ENCODE measurements at places on chromosomes 13 and 19. TPM values are rescaled to one million over a fixed set of nuclear protein-coding genes. Genes with fewer than 3 reads are reported as not detected.
A peak's percentile ranks its signal among the peaks of the same experiment; 100 is the strongest.

The GGN gene
- total RNA-seq = 3.3 TPM

The TPM4 gene
- total RNA-seq = 695 TPM

The SMIM44 gene
- total RNA-seq = not detected

The SIAH3 gene
- not detected for total RNA-seq

The TEX29 gene
- 1.8 TPM for total RNA-seq

The MAB21L1 gene
- 0.36 TPM for total RNA-seq

The LHB gene
- not detected for total RNA-seq

The SBSN gene
- not detected for total RNA-seq

The OR10H3 gene
- total RNA-seq = not detected

The DAND5 gene
- not detected for total RNA-seq

The ASPDH gene
- not detected for total RNA-seq

The CPB2 gene
- not detected for total RNA-seq

The ZBTB32 gene
- not detected for total RNA-seq

The GSX1 gene
- not detected for total RNA-seq

The PLA2G4C gene
- 19.8 TPM for total RNA-seq

The KLK14 gene
- 0.57 TPM for total RNA-seq

- DNase-seq = no peak
These were observed 71.0 kb downstream of the RASL11A start for GRCh38 chr13:27341616-27342015.

GRCh38 chr13:74794147-74794546 lies 659.9 kb upstream of the KLF12 start:
- DNase-seq = no peak

GRCh38 chr13:105904034-105904742 lies 631.3 kb downstream of the EFNB2 start:
- DNase-seq = no peak

DNA sequence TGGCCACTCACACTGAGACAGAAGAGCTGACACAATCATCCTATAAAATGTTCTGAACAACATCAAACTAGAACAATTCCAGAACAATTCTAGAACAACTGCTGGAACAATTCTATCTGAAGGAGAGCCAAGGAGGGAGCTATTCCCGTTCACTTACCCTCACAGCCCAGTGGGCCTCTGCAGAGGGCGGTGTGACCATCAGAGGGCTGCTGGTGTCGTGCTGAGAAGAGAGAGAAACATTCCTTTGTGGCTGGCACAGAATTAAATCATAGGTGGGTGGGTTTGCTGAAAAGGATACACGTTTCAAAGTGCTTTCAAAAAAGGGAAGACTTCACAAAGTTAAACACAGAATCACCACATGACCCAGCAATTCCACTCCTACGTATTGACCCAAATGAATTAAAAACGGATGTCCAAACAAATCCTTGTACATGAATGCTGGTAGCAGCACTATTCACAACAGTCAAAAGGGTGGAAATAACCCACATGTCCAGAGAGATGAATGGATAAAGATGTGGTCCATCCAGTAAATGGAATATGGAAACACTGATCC lies 34.9 kb downstream of the EPS15L1 start:
- DNase-seq = no peak

GRCh38 chr19:30890033-30890432 lies 459.2 kb downstream of the TSHZ3 start:
- DNase-seq = no peak

GRCh38 chr13:50080911-50081678 lies 65.9 kb downstream of the KCNRG start:
- DNase-seq = peak; percentile 73

DNA sequence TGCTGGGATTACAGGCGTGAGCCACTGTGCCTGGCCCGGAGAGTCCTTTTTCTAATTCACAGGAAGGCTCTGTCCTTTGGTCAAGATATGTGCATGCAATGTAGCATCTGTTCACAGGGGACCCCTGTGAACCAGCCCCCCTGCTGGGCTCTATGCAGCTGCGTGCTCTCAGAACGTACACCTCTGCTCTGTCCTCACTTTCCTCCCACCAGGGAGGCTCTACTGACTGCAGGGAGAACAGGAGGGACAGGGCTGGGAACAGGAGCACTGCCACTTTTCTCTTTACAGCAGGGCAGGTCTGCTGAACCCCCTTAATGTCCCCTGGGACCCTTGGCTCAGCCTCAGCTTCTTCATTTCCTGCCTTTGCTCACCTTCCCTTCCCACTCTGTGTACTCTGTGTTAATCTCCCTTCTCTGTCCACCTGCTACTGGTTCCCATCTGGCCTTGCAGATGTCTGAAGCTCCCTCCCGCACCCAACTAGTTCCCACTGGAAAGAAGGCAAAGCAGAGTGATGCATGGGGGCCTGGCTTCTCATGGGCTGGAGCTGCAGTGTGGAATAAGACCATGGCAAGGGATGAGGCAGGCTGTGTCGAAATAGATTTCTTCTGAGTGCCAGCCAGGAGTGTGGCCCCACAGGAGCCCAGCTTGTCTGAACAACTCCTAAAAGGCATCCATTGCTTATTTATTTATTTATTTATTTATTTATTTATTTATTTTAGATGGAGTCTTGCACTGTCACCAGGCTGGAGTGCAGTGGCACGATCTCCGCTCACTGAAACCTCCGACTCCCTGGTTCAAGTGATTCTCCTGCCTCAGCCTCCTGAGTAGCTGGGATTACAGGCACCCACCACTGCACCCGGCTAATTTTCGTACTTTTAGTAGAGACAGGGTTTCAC lies 7.2 kb downstream of the ADGRE2 start:
- DNase-seq = peak; percentile 44

DNA sequence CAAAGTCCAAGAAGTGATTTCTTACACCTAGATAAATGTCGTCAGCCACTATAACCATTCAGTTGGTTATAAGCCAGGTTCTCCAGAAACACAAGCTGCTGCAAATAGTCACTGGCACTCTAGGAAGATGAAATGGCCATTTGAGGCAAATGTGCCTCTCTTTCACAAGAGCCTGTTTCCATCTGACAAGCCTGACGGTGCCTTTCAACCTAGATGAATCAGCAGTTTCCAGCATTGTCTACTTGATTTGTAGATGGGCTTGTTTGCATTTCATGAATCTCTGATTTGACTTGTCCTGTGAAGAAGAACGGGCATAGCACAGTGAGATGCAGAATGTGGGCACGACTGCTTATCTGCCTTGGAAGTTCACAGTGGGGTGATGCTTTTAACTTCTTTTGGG lies 327.2 kb downstream of the LMO7 start:
- no peak for DNase-seq

- no peak for DNase-seq
These were observed 21.2 kb downstream of the WTIP start for GRCh38 chr19:34502582-34503411.

GRCh38 chr19:29805031-29805965 lies 6.5 kb upstream of the CCNE1 start:
- no peak for DNase-seq

DNA sequence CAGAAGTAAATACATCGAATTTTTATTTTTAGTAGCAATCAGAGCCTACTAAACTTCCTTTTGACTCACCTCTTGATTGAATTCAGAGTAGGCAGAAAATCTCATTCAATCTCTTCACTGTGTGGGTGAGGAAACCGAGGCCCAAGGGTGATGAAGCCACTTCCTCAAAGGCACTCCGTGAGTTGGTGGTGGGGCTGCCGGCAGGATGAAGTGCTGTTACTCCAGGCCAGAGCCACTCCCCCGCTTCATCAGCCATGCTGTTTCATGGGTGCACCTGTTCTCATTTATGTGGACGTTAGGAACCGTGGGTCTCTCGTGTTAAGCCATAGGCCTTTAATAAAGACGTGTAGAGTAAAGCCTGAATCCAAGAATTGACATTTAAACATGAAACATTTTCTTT lies 13.2 kb downstream of the ING1 start:
- no peak for DNase-seq

DNA sequence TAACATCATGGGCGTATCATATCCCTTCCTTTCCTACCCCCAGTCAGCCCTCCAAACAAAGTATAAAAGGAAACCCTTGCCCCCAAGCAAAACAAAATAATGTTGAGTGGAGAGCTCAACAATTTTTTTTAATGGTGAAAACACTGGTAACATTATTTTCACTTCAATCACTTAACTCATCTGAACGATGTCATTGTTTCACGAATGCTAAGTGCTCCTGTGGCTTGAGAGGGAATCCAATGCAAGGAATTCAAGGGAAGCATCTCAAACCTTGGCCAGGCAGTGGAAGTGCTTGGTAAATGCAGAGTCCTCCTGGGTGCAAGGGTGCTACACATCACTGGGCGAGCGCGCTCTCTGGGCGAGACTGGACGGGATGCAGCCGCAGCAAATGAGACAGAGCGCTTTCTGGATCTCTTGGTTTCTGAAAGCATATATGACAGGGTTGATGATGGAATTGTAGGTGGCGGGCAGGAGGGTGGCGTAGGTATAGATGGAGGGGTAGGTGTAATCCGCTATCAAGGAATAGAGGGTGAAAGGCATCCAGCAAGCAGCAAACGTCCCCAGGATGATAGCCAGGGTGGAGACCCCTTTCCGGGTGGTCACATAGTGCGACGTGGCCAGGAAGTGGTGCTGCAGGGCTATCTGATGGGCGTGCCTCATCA lies 2.0 kb downstream of the GPR12 start:
- DNase-seq = no peak

DNA sequence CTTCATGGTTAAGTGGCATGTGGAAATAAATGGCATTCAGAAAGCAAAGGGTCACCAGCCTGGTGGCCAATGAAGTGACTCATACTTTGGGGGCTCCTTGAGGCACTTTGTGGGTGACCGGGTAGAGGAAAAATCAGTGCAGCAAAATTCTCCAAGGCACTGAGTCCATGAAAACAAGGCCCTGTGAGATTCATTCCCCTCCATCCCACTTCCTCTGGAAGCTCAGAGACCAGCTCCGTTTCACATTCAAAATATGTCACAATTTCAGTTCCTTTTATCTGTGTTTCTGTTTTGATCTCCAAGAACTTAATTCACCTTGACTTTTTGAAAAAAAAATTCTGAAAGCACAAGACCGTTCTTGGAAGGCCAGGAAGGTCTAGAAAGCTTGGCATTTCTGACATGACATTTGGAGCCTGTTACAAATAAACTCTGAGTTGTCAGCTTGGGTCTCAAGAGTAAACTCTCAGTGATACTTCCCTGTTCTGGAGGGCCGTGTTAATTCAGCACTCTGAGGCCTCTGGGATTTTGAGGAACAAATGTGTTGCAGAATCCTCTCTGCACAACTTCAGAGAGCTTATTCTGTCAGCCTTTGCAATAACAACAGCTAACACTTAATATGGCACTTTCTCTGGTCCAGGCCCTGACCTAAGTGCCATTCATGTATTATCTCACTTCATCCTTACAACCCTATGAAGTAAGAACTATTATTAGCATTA lies 6.8 kb downstream of the CYSLTR2 start:
- DNase-seq = no peak

GRCh38 chr13:25180775-25181537 lies 8.9 kb upstream of the AMER2 start:
- no peak for DNase-seq

GRCh38 chr13:30735025-30735871 lies at the start of gene ALOX5AP:
Gene ALOX5AP (plus strand): TSS chr13:30735543. CDS start chr13:30735606, 63 bp downstream.
- DNase-seq = no peak

GRCh38 chr13:105627270-105627669 lies 908.2 kb downstream of the EFNB2 start:
- no peak for DNase-seq

DNA sequence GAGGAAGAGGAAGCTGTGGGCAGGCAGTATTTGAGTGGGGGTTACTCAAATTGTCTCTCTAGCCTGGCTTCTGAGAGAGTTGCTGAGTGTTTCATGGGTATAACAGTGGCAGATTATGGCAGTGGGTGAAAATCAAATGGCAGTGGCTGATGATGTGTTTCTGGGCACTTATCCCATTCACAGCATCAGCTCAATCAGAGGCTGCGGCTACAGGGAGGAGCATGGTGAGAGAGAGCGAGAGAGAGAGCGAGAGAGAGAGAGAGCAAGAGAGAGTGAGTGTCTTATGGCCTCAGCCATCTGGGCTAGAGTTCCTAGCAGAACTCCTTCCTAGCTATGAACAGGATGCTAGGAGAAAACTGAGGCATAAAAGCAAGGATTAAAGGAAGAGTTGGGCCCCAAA lies 178.9 kb downstream of the OLFM4 start:
- no peak for DNase-seq

DNA sequence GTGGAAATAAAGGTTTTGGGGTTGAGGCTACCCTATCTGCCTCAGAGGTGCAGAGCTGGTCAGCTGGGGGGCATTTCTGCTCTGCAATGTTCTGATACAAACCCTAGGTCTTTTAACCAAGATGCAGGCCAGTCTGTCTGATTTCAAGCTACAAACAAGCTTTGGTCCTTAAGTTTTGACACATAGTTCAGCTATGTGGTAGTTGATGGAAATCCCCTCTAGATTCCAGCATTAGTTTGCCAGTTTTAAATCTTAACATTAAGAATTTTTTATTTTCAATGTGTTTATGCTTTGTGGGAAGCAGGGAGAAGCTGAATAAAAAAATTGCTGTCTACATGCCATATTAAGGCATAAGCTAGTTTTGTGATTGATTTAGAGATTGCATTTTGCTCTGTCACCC lies 225.7 kb downstream of the LMO7 start:
- DNase-seq = no peak

GRCh38 chr19:14051980-14052379 lies 9.9 kb downstream of the PALM3 start:
- DNase-seq = no peak

- no peak for DNase-seq
These were observed 58.8 kb downstream of the RYR1 start for GRCh38 chr19:38492181-38492813.

- DNase-seq = no peak
These were observed 19.1 kb downstream of the SYDE1 start for GRCh38 chr19:15126131-15126910.

GRCh38 chr19:7670150-7670783 lies 1.4 kb downstream of the RETN start:
- DNase-seq = no peak

DNA sequence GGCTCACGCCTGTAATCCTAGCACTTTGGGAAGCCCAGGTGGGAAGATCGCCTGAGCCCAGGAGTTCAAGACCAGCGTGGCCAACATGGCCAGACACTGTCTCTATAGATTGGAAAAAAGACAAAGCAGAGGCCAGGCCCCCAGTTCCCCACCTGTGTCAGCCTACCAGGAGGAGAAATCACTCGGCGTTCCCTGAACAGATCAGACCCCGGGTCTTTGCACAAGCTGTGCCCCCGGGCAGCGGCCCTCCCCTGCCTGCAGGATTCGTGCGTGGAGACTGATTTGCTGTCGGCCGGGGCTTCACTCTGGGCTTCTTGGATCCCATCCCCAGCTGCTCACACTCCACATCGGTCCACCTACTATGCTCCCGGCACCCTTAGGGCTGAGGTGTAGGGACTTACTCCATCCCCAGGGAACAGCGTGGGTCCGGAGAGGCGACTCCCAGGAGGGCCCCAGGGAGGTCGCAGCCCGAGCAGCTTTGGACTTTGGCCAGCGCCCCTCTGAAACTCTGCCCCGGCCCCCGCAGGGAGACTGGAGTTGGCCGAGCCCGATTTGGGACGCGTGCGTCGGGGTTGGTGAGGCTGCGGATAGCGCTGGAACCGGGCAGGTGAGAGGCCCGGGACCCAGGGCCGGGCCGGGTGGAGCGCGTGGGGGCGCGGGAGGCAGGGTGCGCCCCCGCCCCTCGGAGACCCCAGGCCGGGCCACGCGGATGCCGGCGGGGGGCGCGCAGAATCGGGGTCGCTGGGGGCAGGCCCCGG lies 515 bp upstream of the EFNA2 start:
- no peak for DNase-seq

GRCh38 chr19:32687681-32688080 lies 3.9 kb upstream of the NUDT19 start:
- DNase-seq = no peak

GRCh38 chr19:38015761-38016160 lies 108.8 kb downstream of the SIPA1L3 start:
- DNase-seq = no peak
